ENCODE measurements at places on chromosomes 16 and 17.

DNA sequence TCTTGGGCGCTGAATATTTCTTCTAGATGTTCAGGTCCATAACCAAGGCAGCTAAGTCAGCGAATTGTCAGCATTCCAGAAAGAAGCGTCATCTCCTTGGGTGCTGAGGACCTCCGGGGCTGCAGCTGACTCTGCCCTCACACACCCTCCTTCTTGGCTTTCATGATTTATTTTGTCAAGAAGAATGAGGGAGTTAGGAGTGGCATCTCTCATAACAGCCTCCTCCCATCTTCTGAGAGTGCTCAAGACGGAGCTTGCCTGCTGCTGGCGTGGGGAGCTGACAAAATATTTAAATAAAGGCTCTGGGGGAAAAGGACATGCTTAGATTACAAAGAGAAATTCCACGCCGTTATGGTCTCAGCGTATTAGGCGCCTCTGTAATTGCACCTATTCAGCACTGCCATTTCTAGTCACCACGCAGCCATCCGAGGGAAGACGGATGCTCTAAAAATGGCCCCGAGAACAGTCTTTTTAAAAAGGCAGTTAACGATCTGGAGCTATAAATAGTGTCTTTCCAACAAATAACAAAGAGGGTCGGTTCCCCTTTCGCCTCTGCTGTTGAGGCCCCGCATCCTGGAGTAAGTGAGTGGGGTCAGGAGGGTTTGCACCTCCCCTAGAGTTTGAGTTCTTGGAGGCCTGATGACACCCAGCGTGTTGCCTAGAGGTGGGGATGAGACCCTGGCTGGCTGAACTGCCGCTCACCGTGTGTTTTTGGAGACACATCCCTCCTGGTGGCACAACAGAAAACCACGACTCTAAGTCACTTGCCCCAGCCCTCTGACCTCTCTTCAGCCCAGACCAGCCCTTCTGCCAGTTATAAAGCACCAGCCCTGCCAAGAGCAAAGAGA is 187.0 kb downstream of the CCDC182 start:
- DNase-seq: no peak

GRCh38 chr17:66447159-66447558 is 144.7 kb downstream of the PRKCA start:
- no peak for DNase-seq

DNA sequence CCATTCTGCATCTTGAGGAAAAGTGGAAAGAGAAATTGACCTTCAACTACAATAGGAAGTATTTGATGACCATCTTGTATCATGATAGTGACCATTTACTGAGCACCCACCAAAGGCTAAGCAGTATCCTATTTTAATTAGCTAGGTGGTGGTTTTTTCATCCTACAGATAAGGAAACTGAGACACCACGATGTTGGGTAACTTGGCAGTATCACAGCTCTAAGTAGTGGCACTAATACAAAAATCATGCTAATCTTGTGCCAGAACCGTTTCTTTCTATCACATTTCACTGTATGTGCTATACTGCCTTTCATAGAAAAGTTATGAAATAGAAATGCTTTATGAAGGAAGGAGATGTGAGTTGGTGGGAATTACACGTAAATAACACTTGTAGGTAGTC is 2.3 kb downstream of the EVI2B start:
- DNase-seq: no peak

DNA sequence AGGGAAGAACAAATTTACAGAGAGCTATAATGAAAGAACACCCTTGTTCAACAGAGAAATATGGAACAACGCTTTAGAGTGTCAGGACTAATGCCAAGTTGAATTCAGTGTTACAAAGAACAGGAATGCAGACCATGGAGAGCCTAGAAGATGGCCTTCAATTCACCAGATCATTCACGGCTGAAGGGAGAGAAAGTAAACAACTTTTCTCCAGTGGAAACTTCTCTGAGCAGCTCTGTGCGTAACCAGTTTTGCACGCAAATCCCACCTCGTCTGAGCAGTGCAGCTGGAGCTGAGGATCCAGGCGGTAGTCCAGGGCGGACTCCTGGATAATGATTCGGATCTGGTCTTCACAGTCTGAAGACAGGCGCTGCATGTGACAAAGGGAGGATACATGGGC is 40.5 kb upstream of the CLEC18B start:
- DNase-seq: no peak

GRCh38 chr16:51556694-51557340 is 405.7 kb upstream of the SALL1 start:
- peak; percentile 92 for DNase-seq

DNA sequence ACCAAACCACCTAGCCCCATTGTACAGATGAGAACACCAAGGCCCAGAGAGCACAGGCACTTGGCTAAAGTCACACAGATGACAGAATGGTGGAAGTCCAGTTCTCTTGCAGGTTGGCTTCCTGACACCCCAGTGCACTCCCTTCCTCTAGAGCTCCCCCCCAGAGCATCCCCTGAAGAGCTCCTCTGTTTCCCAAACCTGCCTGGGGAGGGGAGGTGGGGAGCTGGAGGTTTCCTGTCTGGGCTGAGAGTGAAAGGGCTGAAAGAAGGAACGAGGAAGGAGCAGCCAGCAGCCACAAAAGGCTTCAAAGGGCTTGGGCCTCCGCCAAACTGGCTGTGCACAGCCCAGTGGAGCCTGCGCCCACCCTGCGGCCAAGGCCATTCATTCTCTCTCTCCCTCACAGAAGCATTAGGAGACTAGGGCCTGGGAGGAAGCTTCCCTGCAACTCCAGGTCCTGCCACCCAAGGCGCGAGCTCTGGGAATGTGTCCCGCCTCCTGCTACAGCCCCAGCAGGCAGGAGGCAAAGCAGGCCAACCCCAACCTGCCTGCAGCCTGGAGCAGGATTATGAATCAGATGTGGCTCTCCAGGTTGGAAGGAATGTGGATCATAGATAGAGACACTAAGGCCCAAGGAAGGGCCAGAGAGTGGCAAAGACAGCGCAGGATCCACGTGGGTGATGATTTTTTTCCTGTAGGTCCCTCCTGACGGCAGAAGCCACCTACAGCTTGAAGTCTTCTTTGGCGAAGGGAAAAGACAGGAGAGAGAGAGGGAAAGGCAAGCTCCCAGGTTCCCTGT is 913 bp downstream of the SLC13A5 start:
- no peak for DNase-seq

Measured in HFF-Myc (cell line).